ENCODE measurements at places on chromosomes 4 and X.
A peak's percentile ranks its signal among the peaks of the same experiment; 100 is the strongest.

- DNase-seq = no peak
Observed at GRCh38 chr4:37664696-37665095, 21.5 kb downstream of the RELL1 start.

- DNase-seq = no peak
Observed at GRCh38 chr4:78131403-78131802, 74.3 kb downstream of the FRAS1 start.

GRCh38 chr4:80790152-80790551 is 240.4 kb upstream of the BMP3 start:
- no peak for DNase-seq

DNA sequence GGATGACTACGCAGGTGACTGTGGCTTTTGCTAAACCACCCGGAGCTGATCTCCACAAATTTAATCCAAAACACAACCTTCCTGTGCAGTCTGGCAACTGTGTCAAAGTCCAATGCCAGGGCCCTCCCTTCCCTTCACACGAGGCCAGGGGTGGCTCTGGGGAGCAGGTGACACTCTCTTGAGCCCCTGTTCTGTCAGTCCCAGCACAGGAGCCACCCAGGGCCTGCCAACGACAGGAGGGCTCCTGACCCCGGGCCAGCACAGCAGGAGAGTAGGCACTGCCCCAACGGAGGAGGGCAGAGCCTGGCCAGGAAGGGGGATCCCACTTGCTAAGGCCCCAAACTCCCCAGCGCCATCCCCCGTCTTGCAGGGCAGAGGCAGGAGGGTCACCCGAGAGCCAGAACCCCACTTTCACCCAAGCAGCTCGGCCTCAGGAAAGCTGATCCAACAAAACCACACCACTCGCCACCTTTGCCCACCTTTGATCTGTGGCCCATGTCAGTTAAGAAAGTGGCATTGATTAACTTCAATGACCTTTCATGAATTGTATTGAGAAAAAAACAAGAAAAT is 44.7 kb downstream of the FAM53A start:
- no peak for DNase-seq

DNA sequence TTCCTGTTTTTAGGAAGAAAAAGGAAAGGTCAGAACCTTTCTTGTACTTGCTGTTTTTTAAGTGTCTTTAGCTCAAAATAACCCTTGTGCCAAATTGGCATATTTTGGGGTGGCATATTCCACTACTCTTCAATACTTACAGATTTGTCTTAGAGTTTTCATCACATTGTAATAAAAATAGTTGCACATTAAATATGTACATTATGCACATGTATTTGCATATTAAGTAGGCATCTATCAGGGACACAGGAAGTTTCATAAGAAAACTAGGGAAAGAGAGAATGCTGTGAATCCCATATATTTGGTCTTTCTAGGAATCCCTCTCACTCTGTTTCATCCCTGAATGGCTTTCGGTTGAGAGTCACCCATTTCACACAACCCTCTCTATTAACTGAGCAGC is 139.6 kb downstream of the LARP7 start:
- no peak for DNase-seq

DNA sequence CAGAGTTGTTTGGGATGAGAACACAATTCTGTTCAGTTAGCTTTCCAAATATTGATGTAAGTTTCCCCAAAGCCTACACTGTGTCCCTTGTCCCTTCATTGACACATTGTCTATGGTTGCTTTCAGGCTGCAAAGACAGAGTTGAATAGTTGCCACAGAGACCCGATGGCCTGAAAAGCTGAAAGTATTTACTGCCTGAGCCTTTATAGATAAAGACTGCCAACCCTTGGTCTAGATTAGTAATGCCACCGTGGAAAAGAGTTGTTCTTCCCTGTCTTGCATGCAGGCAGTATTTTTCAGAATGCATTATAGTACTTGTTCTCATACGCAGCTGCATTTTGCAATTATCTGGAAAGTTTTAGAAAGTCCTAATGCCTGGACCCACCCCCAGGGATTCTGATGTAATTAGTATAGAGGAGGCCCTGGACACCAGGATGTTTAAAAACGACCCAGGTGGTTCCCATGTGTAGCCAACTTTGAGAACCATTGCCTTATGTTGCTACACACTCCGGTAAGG is 180.8 kb downstream of the FRMPD4 start:
- DNase-seq = no peak

- peak; percentile 11 for DNase-seq
Observed at GRCh38 chr4:38805530-38806145, 1.0 kb upstream of the TLR1 start.
